Central memory CD4-positive, alpha-beta T cell (primary cell): ENCODE measurements at places on chromosomes 1 and 21.

GRCh38 chr1:219908170-219908569 is 20.2 kb downstream of the SLC30A10 start:
- DNase-seq, result no peak

DNA sequence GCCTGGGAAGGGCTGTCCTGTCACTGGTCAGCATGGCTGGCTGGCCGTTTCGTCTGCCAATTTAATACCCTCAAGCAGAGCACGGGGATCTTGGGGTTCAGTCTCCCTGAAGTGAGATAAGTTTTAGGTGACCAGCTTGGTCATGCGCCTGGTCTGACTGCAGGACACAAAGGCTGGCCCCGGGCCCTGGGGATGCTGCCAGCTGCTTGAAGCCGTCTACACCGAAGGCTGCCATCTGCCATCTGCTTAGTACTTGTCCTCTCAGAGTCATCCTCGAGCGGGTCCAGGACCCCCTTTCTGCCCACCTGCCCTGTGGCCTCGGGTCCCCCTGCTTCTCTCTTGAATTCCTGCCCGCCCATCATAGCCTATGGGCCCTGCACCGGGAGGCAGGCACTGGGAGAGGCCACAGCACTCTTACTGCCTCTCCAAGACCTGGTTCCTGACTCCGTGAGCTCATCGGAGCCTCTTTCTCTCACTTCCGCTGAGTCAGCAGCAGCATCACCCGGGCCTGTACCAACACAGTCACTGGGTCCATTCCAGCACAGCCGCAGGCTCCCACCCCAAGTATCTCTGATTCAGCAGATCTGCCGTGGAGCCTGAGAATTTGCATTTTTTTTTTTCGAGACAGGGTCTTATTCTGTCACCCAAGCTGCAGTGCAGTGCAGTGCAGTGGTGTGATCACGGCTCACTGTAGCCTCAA is 7.0 kb downstream of the FBLIM1 start:
- no peak for DNase-seq

- DNase-seq, result no peak
Measured at GRCh38 chr1:165623624-165624023, 7.4 kb upstream of the MGST3 start.

GRCh38 chr1:218718206-218718605 is 373.1 kb downstream of the TGFB2 start:
- no peak for DNase-seq

GRCh38 chr1:109759513-109760334 is 4.0 kb downstream of the EPS8L3 start:
- DNase-seq, result no peak

GRCh38 chr1:214516434-214517326 is 34.7 kb downstream of the PTPN14 start:
- no peak for DNase-seq

DNA sequence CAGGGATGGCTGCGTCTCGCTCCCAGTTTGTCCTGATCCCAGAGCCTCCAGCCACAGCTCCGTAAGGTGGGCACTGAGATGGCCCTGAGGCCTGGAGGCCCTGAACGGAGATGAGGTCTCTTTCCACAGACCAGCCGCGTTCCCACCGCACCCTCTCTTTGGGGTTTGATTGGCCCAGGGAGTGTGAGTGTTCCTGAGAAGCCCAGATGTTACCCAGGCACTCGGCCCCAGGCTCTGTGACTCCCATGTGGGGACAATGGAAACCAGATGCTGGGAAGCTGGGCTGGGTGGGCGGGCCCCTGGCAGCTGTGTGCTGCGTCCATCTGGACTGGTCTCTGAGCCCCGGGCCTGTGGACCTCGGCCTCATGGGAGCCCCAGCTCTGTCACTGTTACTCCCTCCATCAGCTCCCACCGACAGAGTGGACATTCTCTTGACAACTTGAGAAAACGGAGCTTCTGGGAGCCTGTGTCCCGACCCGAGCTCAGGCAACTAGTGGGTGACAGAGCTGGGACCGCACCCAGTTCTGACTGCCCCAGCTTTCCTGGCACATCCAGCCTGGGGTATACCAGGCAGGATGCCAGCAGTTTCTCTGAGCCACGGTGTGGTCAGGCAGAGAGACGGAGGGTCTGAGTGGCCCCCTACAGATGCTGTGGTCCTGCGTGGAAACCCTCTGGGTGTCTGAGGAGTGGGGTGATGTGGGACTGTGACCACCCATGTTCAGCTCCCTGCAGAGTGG is 9.8 kb upstream of the COL6A1 start:
- DNase-seq, result no peak

DNA sequence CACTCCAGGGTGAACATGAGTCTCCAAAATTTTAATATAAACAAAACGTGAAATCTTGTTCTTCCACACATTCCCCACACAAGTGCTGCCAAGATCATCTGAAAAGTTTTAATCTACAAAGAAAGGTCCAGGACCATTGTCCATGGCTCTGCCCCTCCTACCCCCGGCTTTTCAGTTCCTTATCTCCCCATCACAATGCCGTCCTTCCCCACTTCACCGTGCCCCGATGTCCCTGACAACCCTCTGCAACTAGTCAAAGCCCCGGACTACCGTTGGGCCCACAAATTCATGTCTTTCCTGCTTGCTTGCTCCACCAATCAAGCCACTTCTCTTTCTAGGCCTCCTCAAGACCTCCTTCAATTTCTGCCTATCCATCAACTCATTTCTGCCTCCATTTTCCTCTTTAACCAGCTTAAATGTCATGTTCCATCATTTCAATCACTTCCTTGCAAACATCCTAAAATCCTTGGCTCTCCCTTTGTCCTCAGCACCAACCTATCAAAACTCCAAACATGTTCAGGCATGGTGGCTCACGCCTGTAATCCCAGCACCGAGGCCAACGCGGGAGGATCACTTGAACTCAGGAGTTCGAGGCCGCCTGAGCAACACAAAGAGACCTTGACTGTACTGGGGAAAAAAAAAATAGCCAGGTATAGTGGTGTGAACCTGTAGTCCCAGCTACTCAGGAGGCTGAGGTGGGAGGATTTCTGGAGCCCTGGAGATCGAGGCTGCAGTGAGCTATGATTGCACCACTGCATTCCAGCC is 14.0 kb upstream of the BMP8B start:
- no peak for DNase-seq

- no peak for DNase-seq
Measured at GRCh38 chr1:216750031-216750627, 26.9 kb upstream of the ESRRG start.

DNA sequence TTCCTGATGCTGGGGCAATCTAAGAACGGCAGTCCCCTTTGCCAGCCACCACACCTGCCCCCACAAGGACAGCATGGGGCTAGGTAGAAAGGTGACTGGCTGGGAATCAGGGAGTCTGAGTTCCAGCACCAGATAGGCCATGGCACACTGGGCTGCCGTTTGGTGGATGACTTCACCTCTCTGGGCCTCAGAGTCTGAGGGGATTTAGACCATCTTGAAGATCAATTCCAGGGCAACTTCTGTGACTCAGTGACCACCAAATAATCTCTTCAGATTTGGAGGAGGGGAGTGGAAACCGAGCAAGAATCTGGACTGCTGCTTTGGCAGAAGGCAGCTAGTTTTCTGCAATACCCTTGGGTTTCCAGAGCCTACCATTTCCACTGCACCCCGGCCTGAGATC is 92.1 kb upstream of the EDN2 start:
- DNase-seq, result no peak

DNA sequence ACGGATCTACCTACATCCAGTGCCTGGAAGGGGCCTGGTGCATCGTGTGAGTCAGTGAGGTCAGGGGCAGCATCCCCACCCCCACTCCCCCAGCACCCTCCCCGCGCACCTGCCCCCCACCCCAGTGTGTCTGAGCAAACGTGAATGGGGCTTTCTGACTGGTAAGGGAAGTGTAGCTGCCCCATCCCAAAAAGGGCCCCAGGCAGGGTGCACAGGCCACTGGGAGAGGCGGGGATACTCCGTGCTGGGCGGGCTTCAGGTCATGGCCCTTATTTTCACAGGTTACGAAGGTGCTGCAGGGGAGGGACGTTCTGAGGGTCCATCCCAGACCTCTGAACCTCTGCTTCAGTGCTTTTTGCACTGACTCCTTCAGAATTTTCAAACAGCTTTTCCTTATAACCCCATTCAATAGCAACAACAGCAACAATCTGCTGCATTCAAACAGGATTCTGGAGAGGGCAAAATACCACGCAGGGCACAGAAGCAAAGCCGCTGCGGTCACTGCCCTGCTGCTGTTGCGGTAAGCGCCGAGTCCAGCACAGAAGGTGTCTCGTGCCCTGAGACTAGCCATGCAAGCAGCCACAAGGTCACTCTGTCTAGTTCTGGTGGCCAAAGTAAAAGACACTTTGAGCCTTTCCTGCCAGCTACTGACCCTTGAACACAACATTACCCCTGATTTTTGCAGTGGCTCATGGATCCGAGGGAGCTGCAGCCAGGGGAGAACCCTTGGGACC is 10.3 kb downstream of the TTC34 start:
- DNase-seq, result no peak

DNA sequence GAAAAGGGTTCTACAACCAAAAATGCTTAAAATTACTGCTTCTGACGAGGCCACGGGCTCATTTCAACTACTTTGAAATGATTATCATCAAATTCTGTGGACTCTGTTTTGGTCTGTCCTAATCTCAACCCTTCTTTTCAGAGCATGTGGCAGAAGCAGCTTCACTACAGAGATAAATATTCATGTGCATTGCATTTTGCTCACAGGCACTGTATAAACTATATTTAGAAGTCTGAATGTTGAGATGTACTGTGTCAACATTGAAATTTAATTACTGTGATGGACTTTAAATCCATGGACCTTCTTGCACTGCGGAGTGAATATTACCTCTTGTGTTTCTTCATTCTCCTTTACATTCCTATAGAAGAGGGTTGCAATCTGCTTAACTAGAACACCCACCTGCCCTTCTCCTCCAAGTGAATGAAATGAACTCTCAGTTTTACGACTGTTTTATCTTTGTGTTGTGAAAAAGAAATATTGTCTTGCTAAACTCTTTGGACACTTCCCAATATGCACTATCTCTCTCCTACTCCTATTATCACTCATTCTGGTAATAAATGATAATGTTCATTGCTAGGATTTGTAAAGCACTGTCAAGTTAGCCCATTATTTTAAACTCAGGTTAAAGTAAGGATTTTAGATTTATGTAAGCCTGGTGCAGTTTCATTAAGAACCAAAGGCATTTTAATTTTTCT is 281.2 kb upstream of the ST6GALNAC5 start:
- no peak for DNase-seq

DNA sequence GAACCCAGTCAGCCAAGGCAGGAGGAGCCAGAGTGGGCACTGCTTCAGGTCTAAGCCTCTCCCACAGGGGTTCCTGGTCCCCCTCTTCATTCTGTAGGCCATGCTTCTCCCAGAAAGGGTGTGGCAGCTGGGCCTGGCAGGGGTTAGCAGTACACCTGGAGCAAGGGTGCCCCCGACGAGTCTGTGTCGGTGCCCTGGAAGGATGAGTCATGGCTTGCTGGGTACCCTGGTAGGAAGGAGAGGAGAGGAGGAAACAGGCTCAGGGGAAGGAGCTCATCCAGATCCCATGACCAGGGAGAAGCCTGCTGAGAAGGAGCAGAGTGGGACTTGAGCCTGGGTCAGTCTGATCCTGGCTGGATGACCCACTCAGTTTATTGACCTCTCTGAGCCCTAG is 10.3 kb downstream of the KDF1 start:
- DNase-seq, result no peak

DNA sequence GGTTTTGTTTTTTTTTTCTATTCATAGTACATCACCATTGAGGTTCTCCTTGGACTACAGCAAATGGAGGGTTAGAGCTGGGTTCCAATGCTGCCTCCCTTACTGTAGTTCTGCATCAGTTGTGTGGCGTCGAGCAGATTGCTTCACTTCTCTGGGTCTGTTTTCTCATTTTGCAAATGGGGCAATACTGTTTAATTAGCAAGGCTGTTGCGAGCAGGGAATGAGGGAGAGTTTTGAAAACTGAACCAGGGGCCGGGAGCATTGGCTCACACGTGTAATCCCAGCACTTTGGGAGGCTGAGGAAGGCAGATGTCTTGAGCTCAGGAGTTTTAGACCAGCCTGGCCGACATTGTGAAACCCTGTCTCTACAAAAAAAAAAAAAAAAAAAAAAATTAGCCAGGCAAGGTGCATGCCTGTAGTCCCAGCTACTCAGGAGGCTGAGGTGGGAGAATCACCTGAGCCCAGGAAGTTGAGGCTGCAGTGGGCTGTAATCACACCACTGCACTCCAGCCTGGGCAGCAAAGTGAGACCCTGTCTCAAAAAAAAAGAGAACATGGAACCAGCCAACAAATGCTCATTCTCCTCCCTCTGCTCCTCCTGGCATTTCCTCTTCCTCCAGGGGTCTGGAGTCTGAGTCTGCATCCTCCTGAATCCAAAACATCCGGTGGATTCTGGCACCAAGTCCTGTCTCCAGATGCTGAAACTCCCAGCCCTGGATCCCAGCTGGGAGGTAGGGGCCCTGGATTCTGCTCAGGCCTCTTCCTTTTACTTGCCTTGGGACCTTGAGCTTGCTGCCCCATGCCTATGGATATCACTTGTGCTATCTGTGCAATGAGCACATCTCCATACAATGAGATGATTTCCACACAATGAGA is 3.7 kb upstream of the PLOD1 start:
- DNase-seq, result no peak

- no peak for DNase-seq
Measured at GRCh38 chr1:64263335-64263734, 59.9 kb downstream of the UBE2U start.

DNA sequence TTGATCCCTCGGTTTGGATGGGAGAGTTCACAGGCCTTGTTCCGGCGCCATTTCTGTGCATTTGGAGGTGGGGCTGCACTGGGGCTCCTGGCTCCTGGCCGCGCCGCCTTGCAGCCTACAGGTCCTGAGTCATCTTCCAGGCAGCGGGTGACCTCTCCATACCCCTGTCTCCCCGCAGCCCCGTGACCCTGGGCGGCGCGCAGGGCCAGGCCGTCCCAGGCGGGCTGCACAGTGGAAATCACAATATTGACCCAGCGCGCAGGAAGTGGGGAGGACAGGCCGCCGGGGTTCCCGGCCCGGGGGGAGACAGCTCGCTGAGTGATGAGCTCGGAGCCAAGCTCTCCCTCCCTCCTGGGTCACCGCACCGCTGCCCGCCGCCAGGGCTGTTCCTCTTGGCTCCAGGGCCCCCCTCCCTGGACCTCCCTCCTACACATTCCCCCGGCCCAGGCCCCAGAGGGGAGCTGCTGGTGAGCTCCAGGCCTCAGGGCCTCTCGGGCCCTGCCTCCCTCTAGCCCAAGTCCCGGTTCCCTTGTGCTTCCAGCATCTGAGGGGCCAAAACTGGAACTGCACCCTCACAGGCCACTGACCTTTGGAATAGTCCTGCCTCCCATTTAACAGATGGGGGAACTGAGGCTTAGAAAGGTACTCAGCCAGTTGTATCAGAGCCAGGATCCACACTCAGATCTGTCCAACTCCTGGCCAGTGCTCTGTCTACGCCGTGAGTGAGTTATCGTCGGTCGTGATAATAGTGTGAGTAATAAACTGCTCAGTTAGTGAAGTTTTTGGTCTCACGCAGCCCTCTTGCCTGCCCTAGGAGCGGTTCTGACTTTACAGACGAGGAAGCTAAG is 142.9 kb upstream of the WNT4 start:
- DNase-seq, result no peak

- no peak for DNase-seq
Measured at GRCh38 chr1:12568009-12568767, 49.8 kb downstream of the DHRS3 start.

- DNase-seq, result no peak
Measured at GRCh38 chr1:8495928-8496401, 178.1 kb downstream of the SLC45A1 start.

GRCh38 chr1:203754455-203754864 is 10.5 kb upstream of the LAX1 start:
- peak; percentile 34 for DNase-seq
